CD4-positive, alpha-beta memory T cell (primary cell): ENCODE measurements at places on chromosomes 7 and 10. TPM values are rescaled to one million over a fixed set of nuclear protein-coding genes. Genes with fewer than 3 reads are reported as not detected.

MYOZ1 gene
- not detected for polyA plus RNA-seq

OR2A12 gene
- not detected for polyA plus RNA-seq

GTF2IRD1 gene
- 0.81 TPM for polyA plus RNA-seq

SPDYE2B gene
- polyA plus RNA-seq, result not detected

FERD3L gene
- polyA plus RNA-seq, result not detected

ANXA8 gene
- not detected for polyA plus RNA-seq

TMEM140 gene
- 13.6 TPM for polyA plus RNA-seq
